ENCODE measurements at places on chromosomes 7 and 10.

DNA sequence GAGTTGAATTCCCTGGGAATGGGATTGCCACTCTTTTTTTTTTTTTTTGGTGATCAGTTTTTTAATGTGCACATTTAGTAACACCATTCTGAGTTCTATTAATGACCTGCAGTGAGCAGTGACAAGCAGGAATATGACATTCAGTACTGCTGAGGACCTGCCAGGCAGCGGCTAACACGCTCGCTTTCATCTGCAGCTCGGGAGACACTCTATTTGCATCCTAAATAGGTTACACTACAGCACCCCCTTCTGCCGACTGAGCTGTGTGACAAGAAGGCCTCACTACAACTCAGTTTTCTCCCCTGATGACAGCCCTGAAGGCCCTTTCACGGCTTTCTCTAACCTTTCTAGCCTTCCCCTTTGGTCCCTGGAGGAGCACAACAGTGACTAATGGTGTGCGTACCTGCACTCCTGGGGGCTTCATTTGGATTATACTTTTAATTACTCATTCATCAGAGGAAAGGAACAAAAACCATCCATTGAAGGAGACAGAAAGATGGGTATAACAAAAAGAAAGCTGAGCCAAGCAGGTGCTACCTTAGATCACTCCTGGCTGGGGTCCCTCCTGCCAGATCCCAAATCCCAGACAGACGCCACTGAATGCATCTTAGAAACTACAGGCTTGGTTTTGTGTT, 872.4 kb downstream of the LRMDA start:
- DNase-seq = no peak

GRCh38 chr10:117960345-117960935, 86.3 kb downstream of the RAB11FIP2 start:
- DNase-seq = no peak

DNA sequence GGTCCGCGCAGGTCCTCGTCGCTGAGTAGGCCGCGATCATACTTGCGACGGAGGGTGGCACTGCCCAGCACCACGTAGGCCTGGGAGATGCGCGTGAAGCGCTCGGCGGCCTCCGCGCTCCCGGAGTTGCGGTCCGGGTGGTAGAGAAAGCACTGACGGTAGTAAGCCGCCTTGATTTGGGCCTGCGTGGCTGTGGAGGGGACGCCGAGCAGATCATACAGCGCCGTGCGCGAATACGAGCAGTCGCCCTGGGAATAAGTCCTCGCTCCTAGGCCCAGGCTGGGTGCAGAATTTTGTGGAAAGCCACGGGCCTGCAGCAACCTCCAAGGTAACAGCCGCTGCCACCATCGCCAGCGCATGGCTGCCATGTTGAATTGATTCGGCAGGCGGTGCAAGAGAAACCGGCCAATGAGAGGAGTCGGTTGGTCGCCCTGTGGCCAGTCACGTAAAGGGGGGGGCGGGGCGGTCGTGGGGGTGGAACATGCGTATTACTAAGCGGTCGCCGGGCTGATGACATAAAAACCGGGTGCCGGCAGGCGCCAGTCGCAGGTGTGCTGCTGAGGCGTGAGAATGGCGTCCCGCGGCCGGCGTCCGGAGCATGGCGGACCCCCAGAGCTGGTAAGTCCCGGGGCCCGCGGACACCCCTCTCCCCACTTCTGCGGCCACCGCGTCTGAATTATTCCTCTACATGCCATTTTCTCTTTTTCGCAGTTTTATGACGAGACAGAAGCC, at the start of the genes BUD23 and DNAJC30:
Gene BUD23 (plus strand): TSS at position 542 of the 732 bp plus-strand sequence. CDS start 29 bp downstream, at position 571.
Gene DNAJC30 (minus strand): TSS at position 398 of the 732 bp plus-strand sequence. CDS start 30 bp downstream, at position 368.
- DNase-seq = peak; percentile 96

DNA sequence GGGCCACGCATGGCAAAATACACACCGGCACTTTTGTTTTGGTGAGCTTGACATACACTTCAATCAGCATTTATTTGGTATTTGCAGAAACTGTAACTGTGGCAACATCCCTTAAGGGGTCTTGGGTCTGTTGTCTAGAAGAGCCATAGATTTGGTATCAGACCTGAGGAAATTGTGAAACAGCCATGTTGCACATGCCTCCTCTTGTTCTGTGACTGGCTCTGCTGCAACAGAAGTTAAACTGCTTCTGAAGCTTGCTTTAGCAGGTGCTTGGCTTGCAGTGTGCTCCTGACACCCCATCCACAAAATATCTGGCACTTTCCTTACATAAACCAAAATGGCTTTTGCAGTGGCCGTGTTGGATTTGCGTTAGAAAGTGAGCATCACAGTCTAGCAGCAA, 247.3 kb downstream of the GATA3 start:
- DNase-seq = no peak

GRCh38 chr7:876972-877311, 588 bp downstream of the GET4 start:
- DNase-seq = no peak

DNA sequence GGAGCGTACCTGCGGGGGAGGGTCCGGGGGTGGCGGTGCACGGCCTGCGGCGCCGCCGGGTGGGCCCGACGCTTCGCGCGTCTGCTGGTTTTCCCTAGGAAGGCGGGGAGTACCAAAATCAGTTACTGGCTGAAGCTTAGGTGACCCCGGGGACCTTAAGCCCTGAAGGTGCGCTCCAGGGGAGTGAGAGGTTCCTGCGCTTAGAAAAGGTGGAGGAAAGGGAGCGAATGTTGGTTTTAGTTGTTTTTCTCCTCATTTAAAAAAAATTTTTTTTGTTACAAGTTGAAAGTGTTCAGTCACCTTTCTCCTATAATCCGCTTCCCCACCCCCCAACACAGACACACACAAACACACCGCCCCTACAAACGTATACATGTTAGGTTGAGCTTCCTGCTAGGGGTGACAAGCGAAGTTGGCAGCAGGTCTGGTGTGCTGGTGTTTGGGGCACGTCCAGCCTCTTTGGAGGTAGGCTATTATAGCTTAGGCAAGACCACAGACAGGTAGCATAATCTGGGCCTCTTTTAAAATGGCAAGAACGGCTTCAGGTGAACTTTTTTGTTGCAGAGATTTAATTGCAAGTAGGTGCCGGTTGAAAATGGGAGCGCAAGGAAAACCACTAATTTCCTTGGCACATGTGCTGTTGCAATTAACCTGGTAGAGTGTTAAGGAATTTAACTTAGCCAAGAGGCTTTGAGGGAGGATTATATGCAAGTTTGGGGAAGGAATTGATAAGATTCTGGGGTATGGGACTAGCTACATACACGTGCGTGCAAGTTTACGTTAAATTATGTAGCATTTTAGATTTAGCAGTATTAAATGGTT, 945 bp downstream of the ADD3 start:
- DNase-seq = peak; percentile 32

GRCh38 chr10:126302476-126302756, 85.9 kb downstream of the ADAM12 start:
- DNase-seq = no peak

- no peak for DNase-seq
These were observed 464.3 kb upstream of the NRP1 start for GRCh38 chr10:33798754-33799153.

Measured in stimulated activated CD4-positive, alpha-beta T cell treated with anti-CD3 and anti-CD28 coated beads, Interleukin-4, amount 100 ng/mL, for 4 hours (primary cell).